SK-MEL-5 (cell line): ENCODE measurements at places on chromosomes 7 and 10.
A peak's percentile ranks its signal among the peaks of the same experiment; 100 is the strongest.

DNA sequence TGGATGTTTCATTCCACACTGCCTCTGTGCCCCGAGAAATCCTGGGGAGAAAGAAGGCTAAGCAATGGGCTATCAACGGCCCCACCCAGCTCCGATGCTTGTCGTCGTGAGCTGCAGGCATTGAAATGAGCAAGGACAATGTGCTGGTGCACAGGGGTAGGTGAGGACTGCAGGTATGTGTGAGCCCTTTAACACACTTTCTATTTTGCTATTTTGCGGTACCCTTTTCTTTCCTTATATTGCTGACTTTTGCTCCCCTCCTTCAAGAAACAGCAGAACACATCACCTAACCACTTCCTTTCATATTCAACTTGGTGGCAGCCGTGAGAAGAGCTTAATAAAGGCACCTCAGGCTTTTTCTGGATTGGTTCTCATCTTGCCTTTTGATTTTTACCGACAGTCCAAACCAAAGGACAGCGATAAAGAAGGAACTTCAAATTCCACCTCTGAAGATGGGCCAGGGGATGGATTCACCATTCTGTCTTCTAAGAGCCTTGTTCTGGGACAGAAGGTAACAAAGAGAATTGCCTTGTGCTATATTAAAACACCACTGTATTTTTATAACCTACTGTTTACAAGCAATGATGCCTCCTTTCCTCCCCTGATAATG lies 39.2 kb downstream of the AIFM2 start:
- no peak for DNase-seq

- no peak for DNase-seq
Observed at GRCh38 chr7:100753750-100754149, 20.4 kb downstream of the ZAN start.

DNA sequence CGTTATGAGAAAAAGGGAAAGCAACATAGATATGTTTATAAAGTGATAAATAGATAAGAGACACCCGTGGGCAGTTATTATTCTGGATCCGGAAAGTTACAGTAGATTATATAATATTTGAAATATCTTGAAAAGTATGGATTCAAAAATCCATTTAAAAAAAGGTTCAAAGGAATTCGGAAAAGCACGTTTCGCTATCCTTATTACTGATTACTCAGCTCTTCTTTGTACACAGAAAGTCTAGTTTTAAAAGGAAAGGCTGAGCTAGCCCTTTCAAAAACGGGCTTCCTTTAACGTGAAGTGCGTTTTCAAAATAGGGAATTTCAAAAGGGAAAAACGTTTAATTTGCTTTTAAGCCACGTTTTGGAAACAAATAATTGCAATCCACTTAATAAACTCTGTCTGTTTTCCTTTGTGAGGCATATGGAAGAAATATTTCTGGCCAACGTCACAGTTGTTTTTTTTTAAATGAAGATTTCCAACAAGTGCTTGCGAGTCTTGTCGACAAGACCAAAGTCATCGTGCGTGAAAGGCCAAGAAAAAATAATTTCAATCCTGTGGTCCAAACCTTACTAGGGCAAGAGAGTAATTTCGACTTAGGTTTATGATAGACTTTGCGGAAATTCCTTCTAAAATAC lies 2.2 kb upstream of the SKIDA1 start:
- peak; percentile 26 for DNase-seq

DNA sequence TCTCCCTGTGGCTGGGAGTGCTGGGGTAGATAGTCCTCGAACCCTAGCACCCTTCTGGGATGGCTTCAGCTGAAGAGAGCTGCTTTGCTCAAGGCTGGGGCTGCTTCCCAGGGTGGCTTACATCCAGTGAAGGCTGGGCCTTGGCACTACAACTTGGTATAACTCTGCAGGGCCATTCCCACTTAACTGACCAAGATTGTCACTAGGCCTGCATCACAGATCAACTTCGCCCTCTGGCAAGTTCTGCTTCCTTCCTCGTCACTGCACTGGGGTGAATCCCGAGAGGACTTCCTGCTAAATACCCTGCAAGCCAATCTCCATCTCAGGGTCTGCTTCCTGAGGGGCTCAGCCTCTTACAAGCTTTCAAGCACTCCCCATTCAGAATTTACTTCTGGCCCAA lies 195.2 kb downstream of the DOCK4 start:
- peak; percentile 23 for DNase-seq

DNA sequence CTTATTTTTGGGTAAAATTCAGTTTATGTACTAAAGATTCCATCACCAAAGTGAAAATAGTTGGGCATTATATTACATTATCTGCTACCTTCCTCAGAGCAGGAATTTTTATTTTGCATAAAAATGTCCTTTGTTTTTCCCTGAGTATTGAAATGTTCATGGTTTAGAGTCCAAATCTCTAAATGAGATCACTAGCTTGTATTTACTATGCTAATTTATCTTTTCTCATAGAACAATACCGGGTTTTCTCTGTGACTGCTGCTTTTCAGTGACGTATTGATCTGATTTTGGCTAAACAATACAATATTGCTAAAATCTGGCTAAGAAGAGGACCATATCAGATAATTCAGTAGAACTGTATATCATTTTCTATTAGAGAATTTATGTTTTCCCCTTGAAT lies 89.6 kb upstream of the TEX47 start:
- no peak for DNase-seq

DNA sequence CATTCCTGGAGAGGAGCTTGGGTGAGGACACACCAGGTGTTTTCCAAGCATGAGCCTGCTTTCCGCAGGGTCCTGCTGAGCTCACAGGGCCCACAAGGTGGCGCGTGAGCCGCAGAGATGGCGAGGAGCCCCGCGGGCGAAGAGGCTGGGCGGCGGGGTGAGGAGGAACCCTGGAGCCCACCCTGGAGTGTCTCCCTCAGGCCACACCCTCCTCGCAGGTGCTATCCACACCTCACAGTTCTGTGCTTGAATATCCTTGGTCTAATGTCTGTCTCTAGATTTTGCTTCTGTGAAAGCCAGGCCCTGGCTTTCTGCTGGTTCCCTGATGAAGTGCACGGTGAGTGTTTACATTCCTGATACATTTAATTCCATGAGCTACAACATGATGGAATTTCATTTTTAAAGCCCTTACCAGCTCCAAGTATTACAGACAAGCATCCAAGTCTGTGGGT lies 433.6 kb downstream of the ACTR3B start:
- peak; percentile 61 for DNase-seq

- DNase-seq = peak; percentile 54
Observed at GRCh38 chr10:15725603-15726002, 5.9 kb upstream of the ITGA8 start.

DNA sequence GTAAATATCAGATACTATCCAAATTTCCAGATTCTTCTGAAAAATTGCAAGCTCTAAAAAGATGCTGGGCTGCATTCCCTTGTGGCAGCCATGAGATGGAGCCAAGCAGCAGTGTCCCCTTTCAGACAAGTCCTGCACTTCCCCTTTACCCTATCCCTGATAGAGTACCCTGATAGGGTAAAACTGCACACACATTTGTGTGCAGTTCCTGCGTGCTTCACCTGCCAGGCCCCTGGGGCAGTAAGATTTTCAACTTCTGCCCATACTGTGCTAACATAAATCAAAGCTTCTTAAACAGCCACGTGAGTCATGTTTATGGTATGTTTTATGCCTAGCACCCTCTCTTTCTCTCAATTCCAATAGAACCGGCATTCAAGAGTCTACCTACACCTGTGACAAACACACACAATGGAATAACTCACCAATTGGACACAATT lies 52.2 kb downstream of the IFIT5 start:
- peak; percentile 28 for DNase-seq
